NCI-H2171 (cell line): ENCODE measurements at places on chromosomes 2 and 18.

DNA sequence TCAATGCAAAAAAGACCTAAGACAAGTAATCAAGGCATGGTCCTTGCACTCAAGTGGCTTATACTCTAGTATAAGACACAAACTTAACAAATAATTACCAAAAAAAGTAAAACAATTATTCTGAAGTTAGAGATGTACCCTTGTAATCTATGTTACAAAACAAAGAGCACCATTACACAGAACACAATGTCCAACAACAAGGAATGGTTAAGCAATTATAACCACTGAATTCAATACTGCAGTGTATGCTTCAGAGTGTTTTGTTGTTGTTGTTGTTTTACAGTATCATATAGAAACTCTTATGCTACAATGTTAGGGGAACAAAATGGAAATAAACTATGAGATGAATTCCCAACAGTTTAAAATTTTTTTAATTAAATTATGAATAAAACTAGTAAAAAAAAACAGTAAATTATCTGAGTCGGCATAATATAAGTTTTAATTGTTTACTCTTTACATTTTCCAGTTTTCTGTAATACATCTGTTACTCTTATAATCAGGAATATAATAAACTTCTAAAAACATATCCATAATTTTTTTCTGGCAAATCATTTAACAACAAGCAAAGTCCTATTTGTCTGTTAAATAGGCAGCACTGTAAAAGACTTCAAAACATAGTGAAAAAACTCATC lies 29.2 kb downstream of the ROCK2 start:
- DNase-seq: no peak

- DNase-seq: no peak
These were observed 56.3 kb upstream of the CHAC2 start for GRCh38 chr2:53711271-53711780.

DNA sequence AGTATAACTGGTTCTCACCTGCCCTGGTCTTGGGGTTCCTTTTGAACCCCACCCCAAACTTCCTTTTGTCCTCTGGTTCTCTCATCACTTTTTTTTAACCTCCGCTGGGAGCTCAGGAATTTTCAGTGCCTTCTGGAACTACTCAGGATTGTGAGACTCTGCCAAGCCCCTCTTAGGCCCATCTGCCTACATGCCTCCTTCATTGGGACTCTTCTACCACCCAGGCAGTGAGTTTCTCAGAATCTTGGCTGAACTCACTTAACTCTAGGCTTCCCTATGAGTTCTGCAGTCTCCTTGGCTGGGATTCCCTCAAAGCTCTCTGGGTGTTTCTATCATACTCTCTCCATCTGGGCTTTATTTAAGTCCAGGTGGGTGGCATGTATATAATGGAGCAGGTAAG lies 86.3 kb downstream of the MDH1 start:
- DNase-seq: no peak

DNA sequence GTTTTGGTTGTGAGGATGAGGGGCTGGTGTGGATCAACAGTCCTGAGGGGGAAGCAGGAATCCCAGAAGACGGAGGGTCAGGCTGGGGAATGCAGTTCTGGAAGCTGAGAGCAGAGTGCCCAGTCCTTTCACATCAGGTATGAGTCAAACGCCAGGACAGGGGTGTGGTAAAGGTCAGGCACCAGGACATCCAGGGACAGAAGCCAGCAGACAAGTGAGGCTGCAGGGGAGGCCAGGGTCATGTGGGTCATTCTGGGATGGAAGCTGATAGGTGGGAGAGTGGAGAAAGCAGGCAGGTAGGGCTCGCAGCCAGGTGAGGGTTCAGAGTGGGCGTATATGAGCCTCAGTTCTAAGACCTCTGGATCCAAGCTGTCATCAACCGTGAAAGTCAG lies 12.8 kb upstream of the GNLY start:
- DNase-seq: no peak

- DNase-seq: no peak
These were observed 11.1 kb downstream of the AMMECR1L start for GRCh38 chr2:127874378-127875269.

DNA sequence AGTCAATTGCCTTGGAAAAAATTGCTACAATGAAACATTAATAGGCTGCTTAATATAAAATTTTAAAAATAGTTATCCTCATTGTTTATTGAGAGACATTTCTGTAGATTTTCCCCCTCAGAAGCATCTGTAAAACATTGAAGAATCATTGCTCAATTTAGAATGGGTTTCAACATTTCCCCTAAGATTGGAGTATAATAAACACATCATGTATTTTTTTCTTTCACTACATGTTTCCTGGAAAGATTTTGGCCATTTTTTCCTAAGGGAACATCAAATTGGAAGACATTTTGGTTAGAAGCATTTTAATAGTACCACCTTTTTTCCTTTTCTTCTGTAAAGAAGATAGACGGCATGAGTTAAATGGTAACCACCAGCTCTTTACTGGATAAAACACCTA lies 443.2 kb upstream of the SPHKAP start:
- DNase-seq: no peak

GRCh38 chr2:237223201-237223861 lies 137.6 kb downstream of the COPS8 start:
- no peak for DNase-seq

DNA sequence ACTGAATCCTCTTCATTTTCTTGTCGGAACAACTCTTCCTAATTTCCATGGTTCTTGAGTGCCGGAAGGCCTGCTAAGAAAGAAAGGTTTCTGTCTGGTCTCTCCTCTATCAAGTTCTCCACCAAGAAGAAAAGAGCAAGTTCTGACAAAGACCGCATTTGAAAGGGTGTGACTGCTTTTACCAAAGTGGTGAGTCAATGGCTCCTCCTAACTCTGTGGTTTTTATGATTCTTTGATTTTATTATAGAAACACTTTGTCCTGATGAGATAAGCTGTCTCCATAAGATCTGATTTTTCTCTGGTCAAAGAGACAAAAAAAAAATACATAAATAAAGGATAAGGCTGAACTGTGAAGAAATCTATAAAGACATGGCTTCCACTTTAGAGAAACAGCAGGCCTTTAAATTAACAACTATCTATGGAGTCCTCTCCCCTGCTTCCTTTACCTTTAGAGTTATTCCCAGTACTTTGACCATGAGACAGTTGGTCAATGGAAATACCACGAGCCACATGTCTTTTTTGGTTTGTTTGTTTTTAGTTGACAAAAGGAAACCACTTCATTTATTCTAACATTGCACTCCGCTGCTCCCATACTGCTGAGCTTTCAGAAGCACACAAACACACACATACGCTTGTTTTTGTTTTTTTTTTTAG lies 67.7 kb downstream of the REL start:
- DNase-seq: no peak

DNA sequence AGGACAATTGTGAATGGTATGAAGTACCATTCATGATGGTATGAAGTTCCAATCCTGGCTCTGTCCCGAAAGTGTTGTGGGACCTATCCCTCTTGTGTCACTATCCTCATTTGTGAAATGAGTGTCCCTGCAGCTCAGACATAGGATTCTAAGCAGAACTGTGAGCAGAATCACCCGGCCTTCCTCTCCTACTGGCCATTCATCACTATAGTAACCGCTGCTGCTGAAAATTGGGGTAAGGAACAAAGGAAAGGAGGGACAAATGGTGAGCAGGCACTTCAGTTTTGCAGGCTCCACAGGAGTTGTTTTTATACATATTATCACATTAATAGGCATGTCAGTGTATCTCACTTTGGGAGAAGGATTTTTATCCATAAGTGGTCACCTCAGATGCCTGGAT lies 27.4 kb downstream of the SMYD1 start:
- DNase-seq: no peak

- peak; percentile 12 for DNase-seq
These were observed 3.1 kb upstream of the MATN3 start for GRCh38 chr2:20015482-20016083.

DNA sequence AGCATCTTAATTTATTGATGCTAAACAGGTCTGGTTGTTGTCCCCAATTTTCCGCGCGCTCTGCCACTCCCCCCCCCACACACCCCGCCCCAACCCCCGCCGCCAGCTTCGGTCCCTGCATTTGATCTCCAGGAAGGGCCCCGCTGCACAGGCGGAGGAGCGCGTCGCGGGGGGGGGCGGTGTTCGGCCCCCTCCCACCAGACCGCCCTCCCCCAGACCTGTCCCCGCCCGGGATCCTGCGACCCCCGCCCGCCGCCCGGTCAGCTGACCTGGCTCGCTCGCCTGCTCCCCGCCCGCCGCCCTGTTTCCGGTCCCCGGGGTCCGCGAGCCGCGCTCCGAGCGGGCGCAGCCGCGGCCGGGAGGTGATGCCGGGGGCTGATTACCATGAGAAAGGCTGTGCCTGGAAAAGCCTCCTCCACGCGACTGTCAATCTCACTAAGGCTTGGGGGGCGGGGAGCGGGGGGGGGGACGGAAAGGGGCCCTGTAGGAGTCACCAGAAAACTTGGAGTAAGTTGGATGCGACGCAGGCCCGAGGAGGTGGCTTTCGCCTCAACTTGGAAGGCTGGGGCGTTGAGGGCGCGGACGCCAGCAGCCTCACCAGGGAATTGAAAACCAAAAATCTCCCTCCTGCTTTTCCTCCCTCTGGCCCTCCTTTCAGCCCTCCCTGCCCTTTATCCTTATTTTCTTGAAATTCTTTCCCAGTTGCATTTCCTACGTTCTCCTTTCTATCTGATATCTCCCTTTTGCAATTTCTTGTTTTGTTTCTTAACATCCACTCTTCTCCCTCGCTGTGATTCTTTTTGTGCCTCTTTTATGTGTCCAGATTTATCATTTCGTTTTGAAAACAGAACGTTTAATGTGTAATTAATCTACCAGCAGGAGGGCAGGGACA lies 4.4 kb upstream of the ZEB2 start:
- peak; percentile 41 for DNase-seq

DNA sequence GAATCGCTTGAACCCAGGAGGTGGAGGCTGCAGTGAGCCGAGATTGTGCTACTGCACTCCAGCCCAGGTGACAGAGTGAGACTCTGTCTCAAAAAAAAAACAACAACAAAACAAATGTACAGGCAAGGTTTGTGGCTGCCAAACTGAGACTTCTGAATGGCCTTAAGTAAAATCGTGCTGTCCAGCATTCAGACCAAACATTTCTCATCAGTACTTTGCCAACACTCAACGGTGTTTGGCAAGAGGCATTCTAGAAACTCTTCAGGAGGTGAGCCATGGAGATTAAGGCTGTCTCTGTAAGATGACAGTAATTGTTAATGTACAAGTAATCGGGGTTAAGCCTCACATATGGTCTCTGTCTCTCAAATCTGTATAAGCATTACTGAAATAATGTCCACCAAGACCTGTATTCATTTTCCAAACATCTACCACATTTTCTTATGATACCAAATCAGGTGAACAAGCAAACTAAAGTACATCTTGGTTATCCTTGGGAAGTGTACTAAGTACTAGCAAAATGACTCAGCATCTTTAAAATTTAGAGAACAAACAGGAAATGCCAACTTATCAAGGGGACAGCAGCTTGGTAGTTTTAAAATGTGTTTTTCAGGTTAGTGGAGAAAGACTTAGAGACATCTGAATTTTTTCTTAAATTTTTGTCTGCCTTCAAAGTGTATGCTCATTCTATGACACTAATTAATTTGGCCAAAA lies 29.3 kb downstream of the SERPINE2 start:
- no peak for DNase-seq

DNA sequence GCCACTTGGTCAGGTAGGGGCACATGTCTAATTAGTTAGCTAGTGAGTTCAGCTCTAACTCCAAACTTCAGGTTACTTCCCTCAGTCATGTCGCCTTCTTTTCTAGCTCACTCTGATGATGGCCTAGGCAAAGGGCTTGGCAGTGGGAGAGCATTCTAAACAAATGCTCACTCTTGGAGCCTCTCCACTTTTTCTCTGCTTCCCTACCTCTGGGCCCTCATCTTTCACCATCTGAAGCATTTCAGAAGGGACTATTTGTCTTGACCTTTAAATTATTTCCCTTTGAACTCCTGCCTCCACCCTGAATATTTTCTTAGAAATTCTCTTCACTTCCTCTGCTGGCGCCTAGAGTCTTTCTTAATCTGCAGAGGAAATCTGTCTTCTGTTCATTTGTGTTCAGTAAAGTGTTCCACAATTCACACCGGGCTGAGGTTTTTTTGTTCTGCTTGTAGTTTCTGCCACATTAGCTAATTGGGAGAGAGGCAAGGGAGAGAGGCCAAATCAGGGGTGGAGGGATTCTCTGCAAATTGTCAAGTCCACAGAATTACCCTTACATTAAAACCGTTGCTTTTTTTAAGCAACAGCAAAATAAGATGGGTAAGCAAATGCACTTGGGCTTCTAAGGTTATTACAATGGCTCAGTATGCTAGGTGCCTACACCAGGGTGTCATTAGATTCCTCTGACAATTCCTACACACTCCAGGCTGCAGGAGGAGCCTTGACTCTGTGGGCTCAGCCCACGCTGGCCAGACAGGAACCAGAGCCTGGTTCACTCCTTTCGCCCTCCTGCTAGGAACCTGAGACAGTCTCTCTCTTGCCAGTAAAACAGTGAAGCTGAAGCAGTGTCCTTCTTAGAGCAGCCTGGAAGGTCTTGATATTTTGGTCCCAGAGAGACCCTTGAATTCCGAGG lies 5.5 kb downstream of the MSGN1 start:
- no peak for DNase-seq

GRCh38 chr2:177635696-177636095 lies 243.1 kb downstream of the AGPS start:
- DNase-seq: no peak

GRCh38 chr2:15782009-15782751 lies 158.2 kb upstream of the MYCN start:
- no peak for DNase-seq

GRCh38 chr2:148511883-148512282 lies 132.7 kb upstream of the EPC2 start:
- no peak for DNase-seq

DNA sequence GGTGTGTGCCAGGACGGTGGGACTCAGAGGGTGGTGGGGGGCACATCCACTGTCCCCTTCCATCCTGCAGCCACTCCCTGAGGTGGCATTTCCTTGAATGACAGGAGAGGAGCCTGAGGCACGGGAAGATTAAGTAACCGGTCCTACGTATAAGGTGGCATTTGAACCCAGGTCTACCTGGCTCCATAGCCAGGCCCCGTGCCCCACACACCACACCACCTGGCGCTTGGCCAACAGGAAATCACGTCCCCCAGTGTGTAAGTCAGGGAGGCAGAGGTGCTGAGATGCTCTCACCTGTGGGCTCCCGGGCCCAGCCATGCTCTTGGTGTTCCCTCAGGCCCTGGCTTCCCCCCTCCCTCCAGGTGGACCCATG lies 53.7 kb downstream of the HPCAL1 start:
- no peak for DNase-seq

GRCh38 chr18:67281746-67282145 lies 234.8 kb downstream of the DSEL start:
- DNase-seq: no peak
